Pancreas (tissue), 10 donors: ENCODE measurements at places on chromosomes 7 and 10. TPM values are rescaled to one million over a fixed set of nuclear protein-coding genes. Genes with fewer than 3 reads are reported as not detected.
A peak's percentile ranks its signal among the peaks of the same experiment; 100 is the strongest.

Gene HYAL4
- not detected for total RNA-seq

- no peaks in the 10 kb centered on the region for H3K4me1 ChIP-seq
- H3K4me3 ChIP-seq: no peak overlapping the region
- H3K27me3 ChIP-seq: no peaks in the 10 kb centered on the region
- peak; percentile 90 for DNase-seq
These were observed 17.5 kb downstream of the ATP6V1F start for GRCh38 chr7:128879939-128880746.

GRCh38 chr10:34047389-34047788 is 712.9 kb upstream of the NRP1 start:
- H3K36me3 ChIP-seq: no peaks in the 10 kb centered on the region
- no peaks in the 10 kb centered on the region for H3K27me3 ChIP-seq
- H3K4me3 ChIP-seq: no peak overlapping the region
- no peak overlapping the region for H3K27ac ChIP-seq
- no peaks in the 10 kb centered on the region for H3K4me1 ChIP-seq

DNA sequence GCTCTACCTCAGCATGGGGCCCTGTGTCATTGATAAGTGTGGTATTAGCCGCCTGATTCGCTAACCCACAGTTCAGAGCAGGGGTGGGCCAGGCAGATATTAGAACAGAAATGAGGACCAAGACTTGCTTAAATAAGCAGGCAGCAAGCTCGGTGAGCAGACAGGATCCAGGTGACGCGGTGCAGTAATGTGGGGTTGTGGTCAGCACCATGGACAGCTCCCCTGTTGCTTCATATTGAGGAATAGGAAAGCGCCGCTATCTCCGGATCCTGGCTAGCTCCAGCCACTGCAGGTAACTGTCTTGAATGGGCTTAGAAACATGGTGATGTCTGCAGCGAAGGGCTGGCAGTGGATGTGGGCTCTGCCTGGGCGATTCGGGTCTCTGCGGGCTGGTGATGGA is 51.3 kb upstream of the GPR26 start:
- H3K4me1 ChIP-seq: no peaks in the 10 kb centered on the region
- no peak overlapping the region for H3K4me3 ChIP-seq
- H3K27me3 ChIP-seq: no peaks in the 10 kb centered on the region
- no peaks in the 10 kb centered on the region for H3K36me3 ChIP-seq
- peak; percentile 66 for DNase-seq

Gene FERD3L
- total RNA-seq: not detected

DNA sequence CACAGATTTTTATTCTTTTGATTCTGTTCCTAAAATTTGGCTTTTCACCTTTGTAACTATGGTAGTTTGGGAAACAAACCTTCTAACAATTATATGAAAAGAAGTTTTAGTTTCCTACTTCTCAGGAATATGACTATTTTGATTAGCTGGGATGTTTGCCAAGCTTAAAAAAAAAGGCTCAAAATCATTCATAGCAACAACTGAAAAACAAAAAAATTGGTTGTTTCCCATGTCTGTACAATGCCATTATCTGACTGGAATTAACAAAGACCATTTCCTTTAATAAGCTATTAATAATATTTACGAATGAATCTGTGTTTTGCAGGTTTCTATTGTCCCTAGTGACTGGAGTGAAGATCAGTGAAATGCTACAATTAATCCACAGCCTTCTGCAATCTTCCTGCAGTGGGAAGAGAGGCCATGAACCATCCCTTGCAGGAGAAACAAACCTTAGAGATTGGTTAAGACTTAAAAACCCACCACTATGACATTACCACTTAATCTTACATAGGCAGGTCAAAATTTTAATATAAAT is 4.2 kb downstream of the PURB start:
- peak overlapping the region; percentile 13 for H3K4me3 ChIP-seq
- H3K27ac ChIP-seq: no peak overlapping the region
- no peaks in the 10 kb centered on the region for H3K36me3 ChIP-seq
- no peak for DNase-seq
- H3K4me1 ChIP-seq: peaks cover 38% of the 10 kb centered on the region
- no peaks in the 10 kb centered on the region for H3K27me3 ChIP-seq

Gene HOXA3
- 0.13 TPM for total RNA-seq

DNA sequence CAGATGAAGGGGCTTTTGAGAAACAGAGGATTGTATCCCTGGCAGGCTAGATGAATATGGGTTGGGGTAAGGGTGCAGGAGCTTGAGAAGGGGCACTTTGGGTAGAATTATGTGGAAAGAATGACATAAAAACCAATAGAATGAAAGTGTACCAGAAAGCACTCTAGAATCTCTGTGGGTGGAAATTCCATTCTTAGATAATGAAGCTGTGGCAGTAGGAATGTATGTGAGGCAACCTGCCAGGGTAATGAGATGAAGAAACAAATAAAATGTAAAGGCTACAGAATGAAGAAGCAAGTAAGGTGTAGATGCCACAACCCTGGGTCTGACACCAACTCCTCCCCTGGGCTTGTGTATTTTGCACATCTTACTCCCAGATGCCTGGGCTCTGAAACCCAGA is 16.8 kb downstream of the NOBOX start:
- no peak for DNase-seq
- H3K27ac ChIP-seq: no peak overlapping the region
- no peaks in the 10 kb centered on the region for H3K27me3 ChIP-seq
- H3K4me1 ChIP-seq: no peaks in the 10 kb centered on the region
- no peaks in the 10 kb centered on the region for H3K36me3 ChIP-seq

Gene TSPAN33
- total RNA-seq: 6.9 TPM

DNA sequence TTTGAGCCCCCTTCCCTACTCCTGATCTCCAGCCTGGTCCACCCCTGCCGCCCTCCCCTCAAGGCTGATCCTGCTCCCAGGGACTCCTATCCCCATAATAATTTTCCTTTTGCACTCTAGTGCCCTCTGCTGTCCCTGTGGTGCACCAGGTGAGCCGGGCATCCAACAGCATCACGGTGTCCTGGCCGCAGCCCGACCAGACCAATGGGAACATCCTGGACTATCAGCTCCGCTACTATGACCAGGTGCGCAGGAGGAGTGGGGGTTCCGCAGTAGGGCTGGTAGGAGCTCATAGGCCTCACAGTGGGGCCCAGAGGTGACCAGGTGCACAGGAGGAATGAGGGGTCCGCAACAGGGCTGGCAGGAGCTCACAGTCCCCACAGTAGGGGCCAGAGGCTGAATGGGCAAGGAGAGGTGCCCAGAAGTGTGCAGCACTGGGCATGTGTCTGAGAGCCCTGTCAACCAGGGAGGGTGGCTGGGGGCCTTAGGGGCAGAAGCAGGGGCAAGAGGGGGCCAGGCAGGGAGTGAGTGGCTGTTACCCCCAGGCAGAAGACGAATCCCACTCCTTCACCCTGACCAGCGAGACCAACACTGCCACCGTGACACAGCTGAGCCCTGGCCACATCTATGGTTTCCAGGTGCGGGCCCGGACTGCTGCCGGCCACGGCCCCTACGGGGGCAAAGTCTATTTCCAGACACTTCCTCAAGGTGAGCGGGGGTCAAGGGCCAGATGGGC is 11.7 kb downstream of the EPHB6 start:
- H3K4me3 ChIP-seq: no peak overlapping the region
- DNase-seq: peak; percentile 82
- H3K27ac ChIP-seq: no peak overlapping the region
- no peaks in the 10 kb centered on the region for H3K36me3 ChIP-seq

DNA sequence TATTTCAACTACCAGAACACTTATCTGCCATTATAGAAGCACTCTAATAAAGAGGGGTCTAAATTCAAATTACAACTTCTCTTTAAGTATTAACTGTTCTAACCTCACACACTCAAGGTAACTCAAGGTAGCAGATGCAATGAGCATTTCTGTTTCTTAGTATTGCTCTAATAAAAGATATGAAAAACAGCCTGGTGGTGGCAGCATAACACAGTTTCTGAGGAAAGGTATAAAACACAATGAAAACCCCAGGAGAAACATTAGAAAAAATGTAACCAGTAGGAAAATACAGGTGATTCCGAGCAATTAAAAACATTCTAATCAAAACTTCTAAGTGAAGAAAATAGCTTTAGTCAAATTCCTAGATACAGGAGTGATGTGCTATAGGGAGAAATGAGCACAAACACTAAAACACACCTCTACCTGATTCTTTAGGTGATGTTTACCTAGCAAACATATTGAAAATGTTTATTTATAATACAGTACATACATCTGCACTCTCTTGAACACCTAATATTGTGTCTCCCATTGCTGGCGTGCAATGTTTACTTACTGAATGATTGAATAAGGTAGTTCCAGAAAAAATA is 3.5 kb downstream of the MKRN1 start:
- no peak overlapping the region for H3K27ac ChIP-seq
- peaks cover 4% of the 10 kb centered on the region for H3K4me1 ChIP-seq
- DNase-seq: no peak
- H3K27me3 ChIP-seq: no peaks in the 10 kb centered on the region
- H3K4me3 ChIP-seq: no peak overlapping the region

- DNase-seq: peak; percentile 30
- H3K4me1 ChIP-seq: no peaks in the 10 kb centered on the region
- no peak overlapping the region for H3K4me3 ChIP-seq
These were observed 85.2 kb upstream of the PIK3CG start for GRCh38 chr7:106779877-106780276.

DNA sequence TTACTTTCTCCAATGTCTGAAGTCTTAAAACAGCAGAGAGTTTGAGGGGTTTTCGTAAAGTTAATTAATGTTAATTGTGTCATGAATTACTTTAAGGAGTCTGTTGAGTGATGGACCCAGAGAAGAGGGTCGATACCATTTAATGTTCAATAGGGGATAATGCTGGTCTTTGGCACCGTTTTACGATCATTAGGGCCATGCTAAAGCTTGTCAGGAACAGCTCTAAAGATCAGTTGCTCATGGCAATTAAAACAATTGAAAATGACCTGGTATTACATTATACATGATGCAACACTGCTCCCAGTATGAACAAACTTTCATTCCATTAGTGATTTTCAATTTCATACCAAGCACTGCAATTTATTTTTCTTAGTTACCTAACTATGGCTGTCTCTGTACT is 296.9 kb downstream of the ETV1 start:
- no peak overlapping the region for H3K4me3 ChIP-seq
- H3K27ac ChIP-seq: no peak overlapping the region
- H3K36me3 ChIP-seq: no peaks in the 10 kb centered on the region
- DNase-seq: no peak
- no peaks in the 10 kb centered on the region for H3K27me3 ChIP-seq

DNA sequence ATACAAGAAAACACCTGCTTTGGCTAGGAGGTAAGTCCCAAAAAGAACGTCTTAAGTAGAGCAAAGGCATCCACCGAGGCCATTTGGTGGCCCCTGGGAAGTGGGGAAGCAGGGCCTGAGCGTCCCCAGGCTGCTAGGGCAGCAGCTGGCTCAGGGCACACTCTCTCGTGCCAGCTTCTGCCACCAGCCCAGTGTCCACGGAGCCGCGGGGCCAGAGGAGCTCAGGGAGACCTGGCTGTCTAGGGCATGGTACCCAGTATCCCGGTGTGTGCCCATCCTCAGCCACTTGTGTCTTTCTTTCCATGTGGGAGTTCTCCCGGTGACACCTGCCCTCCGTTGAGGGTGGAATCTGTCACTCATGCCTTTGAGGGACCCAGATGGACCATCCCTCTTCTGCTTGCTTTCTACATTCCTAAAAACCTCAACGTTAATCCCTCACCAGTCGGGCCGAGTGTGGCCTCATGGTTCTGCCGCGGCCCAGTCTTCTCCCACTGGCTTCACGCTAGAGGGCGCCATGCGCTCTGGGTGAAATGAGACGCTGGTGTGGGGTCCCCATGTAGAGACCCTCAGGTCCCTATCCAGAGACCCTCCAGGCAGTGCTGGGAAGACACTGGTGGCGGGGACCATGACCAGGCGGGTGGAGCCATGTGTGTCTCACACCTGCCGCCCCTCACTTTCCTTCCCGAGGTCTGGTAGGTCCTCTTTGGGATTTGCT is 9.5 kb upstream of the AP5Z1 start:
- DNase-seq: peak; percentile 50
- no peaks in the 10 kb centered on the region for H3K4me1 ChIP-seq
- H3K36me3 ChIP-seq: peaks cover 18% of the 10 kb centered on the region
- H3K27me3 ChIP-seq: no peaks in the 10 kb centered on the region
- H3K27ac ChIP-seq: no peak overlapping the region
- H3K4me3 ChIP-seq: no peak overlapping the region

- no peak overlapping the region for H3K4me3 ChIP-seq
- H3K27me3 ChIP-seq: no peaks in the 10 kb centered on the region
- H3K27ac ChIP-seq: no peak overlapping the region
- no peaks in the 10 kb centered on the region for H3K36me3 ChIP-seq
These were observed 178.1 kb downstream of the EVX1 start for GRCh38 chr7:27420702-27421101.

DNA sequence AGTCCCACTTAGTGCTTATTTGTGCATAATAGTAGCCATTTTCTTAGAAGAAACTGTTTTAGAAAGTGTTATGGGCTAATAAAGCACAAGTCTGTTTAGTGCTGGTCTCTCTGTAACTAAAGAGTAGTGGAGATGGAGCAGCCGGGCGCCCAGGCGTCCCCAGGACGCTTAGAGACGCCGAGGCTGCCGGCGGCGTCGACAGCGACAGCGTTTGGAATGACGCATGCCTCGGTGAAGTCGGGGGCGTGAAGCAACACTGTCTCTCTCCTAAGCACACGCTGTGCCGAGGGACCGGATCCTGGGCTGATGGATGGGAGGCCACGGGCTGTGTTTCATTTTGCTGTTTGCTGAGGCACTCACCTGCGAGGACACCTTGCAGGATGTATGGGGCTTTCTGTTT is 588.6 kb upstream of the FOXK1 start:
- H3K27me3 ChIP-seq: no peaks in the 10 kb centered on the region
- no peaks in the 10 kb centered on the region for H3K4me1 ChIP-seq
- no peak overlapping the region for H3K4me3 ChIP-seq
- H3K36me3 ChIP-seq: no peaks in the 10 kb centered on the region
- no peak for DNase-seq
- no peak overlapping the region for H3K27ac ChIP-seq

- no peaks in the 10 kb centered on the region for H3K4me1 ChIP-seq
- H3K4me3 ChIP-seq: no peak overlapping the region
- H3K36me3 ChIP-seq: no peaks in the 10 kb centered on the region
- no peak for DNase-seq
- no peaks in the 10 kb centered on the region for H3K27me3 ChIP-seq
- no peak overlapping the region for H3K27ac ChIP-seq
These were observed 109.0 kb downstream of the SLIT1 start for GRCh38 chr10:97076781-97077180.

- H3K27me3 ChIP-seq: no peaks in the 10 kb centered on the region
- H3K27ac ChIP-seq: no peak overlapping the region
- DNase-seq: no peak
These were observed 34.6 kb downstream of the ADGRA1 start for GRCh38 chr10:133122171-133122935.
